ENCODE measurements at places on chromosomes 6 and 20.

DNA sequence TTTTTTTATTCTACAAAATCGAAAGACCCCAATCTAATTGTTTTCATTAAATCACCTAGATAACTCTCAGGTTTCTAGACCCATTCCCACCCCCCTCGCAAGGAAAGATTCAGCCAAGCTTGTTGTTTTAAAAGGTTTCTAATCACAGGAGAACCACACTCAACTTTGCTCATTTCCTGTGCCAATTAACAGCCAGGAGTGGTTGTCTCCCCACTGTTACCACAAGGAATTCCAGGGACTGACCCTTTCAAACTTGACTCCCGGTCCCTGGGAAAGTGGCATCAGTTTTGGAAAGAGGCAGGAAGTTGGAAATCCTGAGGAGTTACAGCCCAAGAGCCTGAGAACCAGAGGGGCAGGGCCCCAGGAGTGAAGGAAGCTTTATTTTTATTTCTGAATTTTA lies 561.3 kb upstream of the JAG1 start:
- DNase-seq, result peak; percentile 71

- peak; percentile 13 for DNase-seq
Measured at GRCh38 chr6:119390247-119390793, 40.8 kb upstream of the MAN1A1 start.

GRCh38 chr6:159595173-159595572 lies 97.9 kb downstream of the SOD2 start:
- DNase-seq, result peak; percentile 80

DNA sequence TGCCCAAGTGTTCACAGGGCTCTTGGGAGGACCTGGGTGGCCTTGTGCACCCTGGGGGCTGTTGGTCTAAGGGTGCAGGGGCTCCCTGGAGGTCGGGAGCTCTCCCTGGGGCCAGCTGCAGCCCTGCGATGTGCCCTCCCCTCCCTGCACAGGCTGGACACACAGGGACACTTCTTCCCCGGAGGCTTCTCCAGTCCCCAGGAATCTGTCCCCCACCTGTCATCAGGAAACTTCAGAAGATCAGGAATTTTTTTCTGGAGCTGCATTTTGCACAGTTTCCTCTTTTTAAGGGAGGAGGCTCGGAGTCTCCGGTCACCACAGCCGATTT lies 66.9 kb upstream of the BHLHE23 start:
- no peak for DNase-seq

All from myocyte (in vitro differentiated cells).